Activated naive CD8-positive, alpha-beta T cell treated with anti-CD3 and anti-CD28 coated beads, Interleukin-2, amount 50 U/mL, for 16 hours (primary cell): ENCODE measurements at places on chromosomes 2 and 18.

DNA sequence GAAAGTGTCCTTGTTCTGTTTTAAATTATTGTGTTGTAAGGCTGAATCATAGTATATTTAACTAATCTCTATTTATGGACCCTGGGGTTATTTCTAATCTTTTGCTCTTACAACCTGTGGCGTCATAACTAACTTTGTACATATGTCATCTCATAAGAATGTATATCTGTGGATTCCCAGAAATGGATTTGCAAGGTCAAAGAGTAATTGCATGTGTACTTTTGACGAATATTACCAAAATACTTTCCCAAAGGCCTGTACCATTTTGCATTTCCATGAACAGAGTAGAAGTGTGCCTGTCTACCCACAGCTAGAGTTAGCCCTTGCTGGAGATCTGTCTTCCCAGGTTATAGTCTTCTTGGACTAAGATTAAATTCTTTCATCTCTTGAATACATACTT, 42.8 kb downstream of the SEMA4F start:
- no peak for DNase-seq

- no peak for DNase-seq
Measured at GRCh38 chr2:61962095-61962984, 56.9 kb downstream of the COMMD1 start.

DNA sequence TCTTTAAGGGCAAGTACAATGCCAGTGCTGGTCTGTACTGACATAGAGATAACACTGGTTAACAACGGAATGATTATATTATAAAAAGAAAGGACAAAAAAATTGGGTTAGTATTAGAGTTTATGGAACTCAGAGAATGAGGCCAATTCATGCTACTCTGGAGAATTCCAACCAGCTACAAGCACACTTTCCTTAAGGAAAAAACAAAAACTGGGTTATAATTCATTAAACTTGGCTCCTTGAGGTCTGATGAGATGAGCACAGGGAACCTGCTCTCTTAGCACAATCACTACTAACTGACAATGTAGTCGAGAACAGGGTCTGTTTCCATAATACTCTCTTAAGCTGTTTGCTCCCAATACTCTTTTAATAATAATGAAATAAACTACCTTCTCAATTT, 165.3 kb downstream of the NRXN1 start:
- DNase-seq = no peak

- DNase-seq = no peak
Measured at GRCh38 chr2:119873350-119874315, 113.9 kb downstream of the PTPN4 start.

DNA sequence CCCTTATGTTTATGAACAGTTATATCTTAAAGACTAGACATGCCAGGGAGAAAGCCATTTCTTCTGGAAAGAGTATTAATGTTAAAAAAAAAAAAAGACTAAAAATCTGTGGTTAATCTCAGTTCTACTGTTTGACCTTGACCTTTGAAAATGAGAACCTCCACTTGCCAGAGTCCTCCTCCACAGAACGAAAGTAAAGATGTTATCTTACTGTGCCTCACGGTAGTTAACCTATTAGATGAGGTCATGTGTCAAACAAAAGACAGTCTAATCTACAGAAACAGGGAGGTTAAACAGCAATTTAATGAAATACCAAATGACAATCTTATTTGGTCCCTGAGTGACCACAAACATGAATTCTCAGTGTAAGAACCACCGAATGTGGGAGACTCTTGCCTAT, 51.2 kb downstream of the SLC14A2 start:
- no peak for DNase-seq

GRCh38 chr18:5872886-5873285, 22.4 kb downstream of the TMEM200C start:
- DNase-seq = no peak

GRCh38 chr18:55272510-55273243, 313.4 kb upstream of the CCDC68 start:
- no peak for DNase-seq

DNA sequence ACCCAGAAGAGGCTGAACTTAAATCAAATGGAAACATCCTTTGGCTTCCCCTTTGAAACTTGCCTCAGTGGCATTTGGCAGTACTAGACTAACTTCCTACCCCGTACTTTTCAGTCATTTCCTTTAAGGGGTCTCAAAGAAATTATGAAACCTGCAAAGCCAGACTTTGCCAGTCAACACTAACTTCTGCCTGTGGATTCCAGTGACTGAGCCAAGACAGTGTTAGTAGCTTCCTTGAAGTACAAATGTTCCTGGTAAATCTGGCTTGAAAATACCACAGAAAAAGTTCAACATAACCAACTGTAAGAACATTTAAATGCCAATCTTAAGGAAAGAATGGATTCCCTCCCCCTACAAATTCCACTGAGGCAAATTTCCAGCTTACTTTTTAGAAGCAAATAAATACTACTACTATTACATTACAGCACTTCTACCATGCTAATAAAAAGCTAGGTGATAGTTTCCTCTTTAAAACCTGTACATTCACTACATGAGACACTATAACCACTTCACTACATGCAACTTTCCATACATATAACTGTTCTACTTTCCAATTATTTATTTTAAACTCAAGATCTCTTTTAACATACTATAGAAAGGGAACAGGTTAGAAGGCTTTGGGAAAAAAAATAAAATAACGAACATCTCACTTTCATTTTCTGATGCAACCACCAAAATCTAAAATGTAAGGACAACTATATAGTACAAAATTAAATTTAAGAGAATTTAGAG, 2.4 kb downstream of the PELI1 start:
- DNase-seq = no peak

- DNase-seq = no peak
Measured at GRCh38 chr18:44680273-44681075, at the start of gene SETBP1. Gene SETBP1 (plus strand): TSS chr18:44680888. CDS start chr18:44701347, 20,459 bp downstream.

DNA sequence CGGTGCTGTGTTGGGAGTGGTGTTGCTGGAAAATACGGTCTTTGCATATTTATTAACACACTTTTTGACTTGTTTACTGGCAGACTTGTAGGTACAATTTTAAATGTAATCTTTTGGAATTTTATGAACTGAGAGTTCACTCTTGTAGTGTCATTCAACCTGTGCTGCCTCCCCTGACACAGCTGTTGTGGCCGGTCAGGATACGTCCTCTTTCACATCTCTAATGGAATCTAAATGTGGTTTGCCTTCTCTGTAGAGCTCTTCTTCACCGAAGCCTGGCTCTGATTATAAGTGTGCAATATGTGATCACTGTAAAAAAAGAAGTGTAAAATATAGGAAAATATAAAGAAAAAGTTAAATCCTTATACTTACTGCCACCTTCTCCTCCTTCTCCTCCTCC, 94.7 kb downstream of the MAP4K4 start:
- no peak for DNase-seq

GRCh38 chr2:161976295-161976694, 97.7 kb downstream of the DPP4 start:
- DNase-seq = no peak

GRCh38 chr18:31990823-31991222, 27.8 kb upstream of the RNF125 start:
- DNase-seq = no peak

DNA sequence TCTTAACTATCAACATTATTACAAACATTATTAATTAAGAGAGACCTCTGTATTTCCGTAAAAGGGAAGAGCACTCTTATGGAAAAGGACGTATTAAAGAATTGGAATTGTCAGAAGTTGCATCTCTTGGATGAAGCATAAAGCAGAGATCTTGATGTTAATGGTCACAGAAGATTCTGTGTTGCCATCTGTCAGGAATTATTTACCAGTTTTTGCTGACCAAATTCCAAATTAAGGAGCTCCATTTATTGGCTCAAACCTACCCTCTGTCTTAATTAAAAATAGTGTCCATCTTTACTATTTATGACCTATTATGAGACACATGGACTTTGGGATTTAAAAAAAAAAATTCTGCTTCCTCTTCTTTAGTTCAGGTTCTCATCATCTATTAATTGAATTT, 232.1 kb downstream of the ARHGAP15 start:
- no peak for DNase-seq

GRCh38 chr2:39160982-39161381, 40.1 kb upstream of the SOS1 start:
- DNase-seq = no peak

DNA sequence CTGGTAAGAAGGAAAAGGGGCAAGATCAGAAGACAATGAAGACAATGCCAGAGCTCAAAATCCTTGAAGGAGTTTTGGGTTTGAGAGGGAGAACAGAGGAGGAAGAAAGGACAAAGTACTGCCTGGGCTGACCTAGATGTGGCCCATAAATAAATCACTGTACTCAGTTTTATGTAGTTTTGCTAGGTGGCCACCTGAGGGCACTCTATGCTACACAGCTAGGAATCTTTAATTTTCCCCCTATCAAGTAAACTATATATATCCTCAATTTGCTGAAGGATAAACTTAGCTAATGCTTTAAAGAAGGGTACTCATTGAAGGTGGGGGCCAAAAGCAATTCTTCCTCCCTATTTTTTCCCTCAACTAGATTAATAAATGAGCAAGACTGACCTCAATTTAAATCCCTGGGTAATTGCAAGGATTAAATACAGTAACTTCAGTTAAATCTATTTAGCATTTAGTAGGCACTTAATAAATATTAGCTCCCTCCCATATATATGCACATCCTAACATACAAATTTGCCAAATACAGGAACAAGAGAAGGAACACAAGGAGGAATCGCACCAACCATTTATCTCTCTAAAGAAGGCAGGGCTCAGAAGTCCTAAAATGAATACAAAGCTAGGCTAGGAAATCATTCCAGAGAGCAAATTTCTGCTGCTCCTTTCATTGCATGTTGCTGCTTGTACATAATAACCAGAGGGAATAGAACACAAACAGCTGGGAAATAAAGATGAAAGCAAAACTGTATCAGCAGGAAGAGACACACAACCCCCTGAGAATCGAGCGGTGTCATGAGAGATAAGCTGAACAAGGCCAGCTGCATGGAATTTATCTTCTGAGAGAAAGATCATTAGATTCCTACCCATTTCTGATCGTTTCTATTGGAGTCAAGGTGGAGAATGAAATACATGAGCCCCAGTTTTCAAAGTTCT, 540.1 kb downstream of the NRXN1 start:
- DNase-seq = no peak

- no peak for DNase-seq
Measured at GRCh38 chr18:68772268-68772667, 25.6 kb upstream of the CCDC102B start.

- DNase-seq = no peak
Measured at GRCh38 chr2:107553539-107553938, 273.2 kb upstream of the RGPD4 start.

DNA sequence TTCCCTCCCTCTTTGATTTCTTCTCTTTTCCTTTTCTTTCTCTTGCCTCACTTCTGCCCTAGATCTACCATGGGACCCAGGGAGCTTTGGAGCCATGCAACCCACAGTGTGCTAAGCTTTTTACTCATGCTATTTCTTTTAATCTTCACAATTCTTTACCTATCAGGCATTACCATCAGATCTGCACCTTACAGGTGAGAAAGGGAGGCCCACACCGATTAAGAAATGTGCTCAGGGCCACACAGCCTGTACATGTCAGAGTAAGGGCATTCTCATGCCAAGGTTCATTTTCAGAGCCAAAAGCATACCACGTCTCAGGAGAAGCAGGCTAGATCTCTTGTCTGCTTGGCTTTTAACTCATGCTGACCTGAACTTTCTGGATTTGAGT, 161.9 kb downstream of the RPIA start:
- DNase-seq = no peak

GRCh38 chr2:72144632-72145288, 2.9 kb downstream of the CYP26B1 start:
- no peak for DNase-seq

DNA sequence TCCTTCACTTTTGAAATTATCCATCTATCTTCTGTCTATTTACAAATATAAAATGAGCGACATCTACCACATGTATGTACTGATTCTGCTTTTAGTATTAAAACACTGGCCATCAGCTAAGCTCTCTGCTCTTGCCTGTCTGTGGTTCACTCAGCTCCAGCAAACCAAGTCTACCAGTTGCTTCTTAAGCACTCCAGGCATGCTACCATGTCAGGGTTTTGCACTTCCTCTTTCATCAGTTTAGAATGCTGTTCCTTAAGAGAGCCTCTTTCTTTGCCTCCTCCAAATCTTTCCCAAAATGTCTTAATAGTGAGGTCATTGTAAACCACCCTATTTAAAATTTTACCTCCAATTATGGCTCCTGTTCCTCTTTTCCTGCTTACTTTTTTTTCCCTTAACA, 59.5 kb downstream of the SCN3A start:
- DNase-seq = no peak

- no peak for DNase-seq
Measured at GRCh38 chr2:229586012-229586411, 128.3 kb downstream of the DNER start.

GRCh38 chr2:159051133-159051532, 82.7 kb downstream of the TANC1 start:
- DNase-seq = no peak

DNA sequence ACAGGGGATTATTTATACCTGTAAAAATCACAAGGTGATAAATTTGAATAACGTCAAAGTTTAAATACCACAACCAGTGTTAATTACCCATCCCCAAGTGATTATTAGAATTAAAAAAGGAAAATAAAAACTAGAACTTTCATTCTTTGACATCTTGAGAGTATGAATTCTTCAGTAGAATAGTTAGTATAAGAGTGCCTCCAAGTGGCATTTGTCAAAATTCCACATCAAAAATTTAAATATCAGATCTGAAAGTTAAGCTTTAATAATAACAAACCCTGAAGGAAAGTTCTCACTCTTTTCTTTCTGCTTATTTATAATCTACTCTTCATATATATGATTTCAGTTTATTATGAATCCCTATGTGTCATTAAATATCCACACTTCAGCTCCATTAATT, 273.7 kb upstream of the KYNU start:
- DNase-seq = no peak

GRCh38 chr2:41930807-41931566, 116.8 kb upstream of the PKDCC start:
- no peak for DNase-seq

GRCh38 chr2:180644709-180645108, 335.7 kb upstream of the UBE2E3 start:
- no peak for DNase-seq

DNA sequence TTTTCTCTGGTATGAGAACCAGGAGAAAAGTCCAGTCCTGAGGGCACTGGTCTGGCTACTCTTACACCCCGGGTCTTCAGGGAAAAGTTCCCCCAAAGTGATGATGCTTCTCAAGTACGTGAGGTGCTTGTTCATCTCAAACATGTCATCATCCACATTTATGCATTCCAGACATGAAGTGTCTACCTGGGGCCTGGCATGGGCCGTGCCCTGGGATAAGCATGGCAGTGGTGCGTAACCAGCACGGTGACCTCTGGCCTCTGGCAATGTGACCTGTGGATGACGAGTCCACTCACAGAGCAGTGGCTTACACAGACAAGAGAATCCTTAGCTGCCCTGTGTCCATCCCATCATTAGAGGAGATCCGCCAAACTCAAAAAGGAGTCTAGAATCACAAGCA, 74.8 kb upstream of the LGALSL start:
- no peak for DNase-seq

GRCh38 chr2:113228351-113228750, 50.4 kb downstream of the PAX8 start:
- DNase-seq = no peak
